Fibroblast of the aortic adventitia (primary cell): ENCODE measurements at places on chromosomes 4 and X. TPM values are rescaled to one million over a fixed set of nuclear protein-coding genes. Genes with fewer than 3 reads are reported as not detected.
A peak's percentile ranks its signal among the peaks of the same experiment; 100 is the strongest.

The CLRN2 gene
- total RNA-seq: not detected in 2 replicates

The ALAS2 gene
- not detected in 2 replicates for total RNA-seq

The EGF gene
- total RNA-seq: 0.09 and 1.1 TPM in 2 replicates

The ABHD18 gene
- total RNA-seq: 2.9 and 6.0 TPM in 2 replicates

The PABPC1L2B gene
- not detected in 2 replicates for total RNA-seq

- DNase-seq: no peak
Measured at GRCh38 chr4:152106781-152107321, 346.0 kb upstream of the GATB start.

DNA sequence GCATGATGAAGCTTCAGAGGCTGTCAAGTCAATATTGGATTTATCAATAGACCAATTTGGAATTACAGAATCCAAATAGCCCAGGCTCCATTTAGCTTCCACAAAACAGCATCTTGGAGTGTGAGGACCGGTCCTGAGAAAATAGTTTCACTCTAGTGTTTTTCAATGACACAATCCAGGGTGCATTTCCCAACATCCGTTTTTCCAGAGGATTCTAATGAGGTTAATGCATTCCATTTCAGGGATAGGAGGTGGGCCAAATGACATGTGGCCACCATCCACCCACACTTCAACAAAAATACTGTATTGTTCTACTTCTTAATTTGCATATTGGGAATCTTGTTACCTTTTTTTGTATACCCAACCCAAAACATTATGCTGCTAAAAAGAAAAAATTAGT lies 229.8 kb upstream of the LDB2 start:
- DNase-seq: peak; percentile 69

- peak; percentile 89 for DNase-seq
Measured at GRCh38 chrX:115642895-115643530, 82.0 kb downstream of the PLS3 start.

DNA sequence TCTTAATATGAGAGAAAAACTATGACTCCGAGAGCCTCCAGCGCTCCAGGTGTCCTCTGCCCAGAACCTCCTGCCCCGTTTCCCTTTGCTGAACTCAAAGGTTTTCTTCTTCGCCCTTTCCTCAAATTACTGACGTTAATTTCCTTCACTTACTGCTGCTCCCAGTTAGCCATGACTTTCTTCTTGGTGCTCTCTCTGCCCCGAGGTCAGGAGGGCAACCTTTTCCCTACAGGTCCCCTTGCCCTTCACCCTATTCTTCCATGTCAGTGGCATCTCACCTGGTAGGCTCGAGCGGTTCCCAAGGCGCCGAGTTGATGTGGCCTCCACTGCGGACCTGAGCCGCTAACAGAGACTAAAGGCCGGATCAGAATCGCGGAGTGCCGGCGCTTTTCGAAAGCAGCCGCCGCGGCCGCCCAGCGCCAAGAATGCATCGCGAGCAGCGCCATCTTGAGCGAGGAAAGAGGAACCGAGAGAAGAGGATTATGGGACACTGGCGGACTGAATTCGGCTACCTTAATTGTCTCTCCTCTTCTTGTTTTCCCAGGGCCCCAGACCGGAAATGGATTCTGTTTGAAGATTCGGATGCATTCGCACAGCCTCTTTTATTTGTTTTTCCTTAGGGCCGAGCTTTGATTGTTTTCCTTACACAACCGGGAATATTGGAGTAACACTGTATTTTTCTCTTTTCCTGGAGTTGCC lies at the start of gene ABCB7:
Gene ABCB7 (minus strand): TSS at position 457 of the 699 bp plus-strand sequence. CDS start 11 bp downstream, at position 446.
- peak; percentile 82 for DNase-seq

GRCh38 chrX:30887721-30888120 lies 1.3 kb downstream of the TAB3 start:
- no peak for DNase-seq

- no peak for DNase-seq
Measured at GRCh38 chrX:69289046-69289792, 124.0 kb upstream of the PJA1 start.

DNA sequence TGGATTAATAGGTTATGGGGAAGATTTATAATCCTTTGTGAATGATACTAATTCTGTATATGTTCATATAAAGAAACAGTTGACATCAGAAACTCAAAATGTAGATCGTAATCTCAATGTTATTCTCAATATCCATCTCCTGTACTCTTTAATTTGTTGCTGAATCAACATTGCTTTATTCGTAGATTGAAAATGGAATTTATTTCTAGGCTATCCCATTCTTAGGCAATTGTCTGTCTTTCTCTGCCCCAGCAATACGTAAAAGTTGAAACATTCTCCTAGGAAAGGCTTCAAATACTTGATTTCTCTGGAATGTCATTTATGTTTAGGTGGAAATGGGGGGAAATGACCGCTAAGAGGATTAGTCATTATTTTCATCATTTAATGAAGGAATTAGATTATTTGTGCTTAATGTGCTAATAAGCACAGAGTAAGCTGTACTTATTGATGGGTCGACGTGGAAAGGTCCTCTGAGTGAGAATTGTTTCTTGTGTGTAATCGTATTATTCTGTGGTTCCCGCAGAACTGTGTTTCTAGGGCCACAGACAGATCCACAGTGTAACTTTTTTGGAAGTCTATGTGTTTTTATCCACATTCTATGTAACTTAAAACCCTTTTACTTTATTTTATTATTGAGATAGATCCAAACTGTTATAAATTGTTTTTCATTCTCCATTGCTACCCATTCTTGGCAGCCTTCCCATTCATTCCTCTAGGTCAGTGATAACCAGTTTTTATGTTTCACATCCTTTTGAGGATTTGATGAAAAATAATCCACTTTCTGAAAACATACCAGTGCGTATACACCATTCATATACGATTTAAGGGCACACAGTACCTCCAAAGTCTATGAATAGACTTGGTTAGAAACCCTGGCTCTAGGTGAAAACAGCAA lies 262.9 kb downstream of the ARHGAP10 start:
- peak; percentile 53 for DNase-seq

GRCh38 chr4:150717952-150718351 lies 136.0 kb downstream of the MAB21L2 start:
- no peak for DNase-seq

GRCh38 chr4:132540268-132540667 lies 608.8 kb upstream of the PCDH10 start:
- no peak for DNase-seq

DNA sequence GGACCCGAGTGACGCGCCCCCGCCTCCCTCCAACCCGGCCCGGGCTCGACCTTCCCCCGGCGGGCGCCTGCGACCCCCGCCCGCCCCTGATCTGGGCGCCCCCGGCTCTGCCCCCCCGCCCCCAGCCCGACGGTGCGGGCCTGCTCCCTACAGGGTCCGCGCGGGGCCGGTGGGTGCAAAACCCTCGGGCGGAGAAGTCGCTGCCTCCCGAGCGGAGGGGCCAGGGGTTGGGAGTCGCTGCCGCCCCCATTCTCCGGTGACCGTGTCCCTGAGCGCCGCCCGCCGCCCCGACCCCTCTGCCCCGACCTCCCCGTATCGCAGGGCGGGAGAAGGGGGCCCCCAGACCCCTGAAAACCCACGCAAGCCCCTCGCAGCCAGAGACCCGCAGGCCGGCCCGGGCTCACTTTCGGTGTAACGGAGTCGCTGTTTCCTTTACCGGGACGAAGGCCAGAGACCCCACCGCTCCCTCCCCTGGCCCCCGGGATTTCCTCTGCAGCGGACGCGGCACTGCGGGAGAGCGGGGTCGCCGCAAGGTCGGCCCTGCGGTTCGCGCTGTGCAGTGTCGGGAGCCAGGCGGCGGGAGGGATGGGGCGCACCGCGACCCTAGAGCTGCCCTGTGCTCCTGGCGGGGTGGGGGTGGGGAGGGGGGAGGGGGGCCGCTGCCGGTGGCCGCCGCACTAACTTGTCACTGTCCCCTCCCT lies 729 bp upstream of the CPLX1 start:
- DNase-seq: no peak
